Activated CD8-positive, alpha-beta T cell treated with anti-CD3 and anti-CD28 coated beads, Interleukin-2, amount 10 ng/mL, durations not matched to agents 7 days and 5 days (primary cell): ENCODE measurements at places on chromosomes 11 and 22.

- DNase-seq, result no peak
Measured at GRCh38 chr11:2540223-2540991, 95.6 kb downstream of the KCNQ1 start.

DNA sequence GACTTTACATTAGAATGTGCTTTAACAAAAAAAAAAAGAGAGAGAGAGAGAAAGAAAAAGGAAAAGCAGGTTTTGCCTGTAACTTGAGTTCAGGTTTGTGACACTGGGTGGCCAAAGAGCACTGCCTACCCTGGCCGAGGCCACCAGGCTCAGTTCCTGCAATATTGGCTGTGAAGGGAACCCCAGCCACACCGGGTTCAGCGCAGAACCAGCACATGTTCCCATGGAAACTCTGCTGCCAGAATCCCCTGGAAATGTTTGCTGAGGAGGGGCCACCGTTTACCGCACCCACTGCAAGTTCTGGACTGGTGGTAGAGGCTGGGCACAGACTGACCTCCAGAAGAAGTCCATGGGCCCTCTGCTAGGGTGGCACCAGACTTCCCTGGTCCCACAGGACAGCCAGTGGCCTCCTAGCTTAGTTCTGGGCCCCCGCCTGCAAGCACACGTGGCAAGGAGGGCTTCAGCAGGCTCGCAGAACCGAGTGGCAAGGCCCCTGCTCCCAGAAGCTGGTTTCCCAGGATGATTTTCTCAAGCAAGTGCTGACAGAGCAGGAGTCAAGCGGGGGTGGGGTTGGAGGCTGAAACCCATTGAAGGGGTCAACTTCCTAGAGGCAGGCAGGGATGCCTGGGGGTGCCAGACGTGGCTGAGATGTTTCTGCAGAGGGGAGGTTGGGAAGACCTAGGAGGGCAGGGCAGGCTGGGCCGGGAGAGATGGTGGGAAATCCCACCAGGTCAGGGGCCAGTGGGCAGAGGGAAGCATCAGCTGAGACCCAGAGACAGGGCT is 51.2 kb downstream of the NFAM1 start:
- no peak for DNase-seq

- no peak for DNase-seq
Measured at GRCh38 chr11:44857490-44858090, 93.1 kb downstream of the TP53I11 start.

- no peak for DNase-seq
Measured at GRCh38 chr22:17818649-17819048, 44.4 kb upstream of the BID start.
